Progenitor cell of endocrine pancreas (in vitro differentiated cells): ENCODE measurements at places on chromosomes 7 and 10. TPM values are rescaled to one million over a fixed set of nuclear protein-coding genes. Genes with fewer than 3 reads are reported as not detected.

DNA sequence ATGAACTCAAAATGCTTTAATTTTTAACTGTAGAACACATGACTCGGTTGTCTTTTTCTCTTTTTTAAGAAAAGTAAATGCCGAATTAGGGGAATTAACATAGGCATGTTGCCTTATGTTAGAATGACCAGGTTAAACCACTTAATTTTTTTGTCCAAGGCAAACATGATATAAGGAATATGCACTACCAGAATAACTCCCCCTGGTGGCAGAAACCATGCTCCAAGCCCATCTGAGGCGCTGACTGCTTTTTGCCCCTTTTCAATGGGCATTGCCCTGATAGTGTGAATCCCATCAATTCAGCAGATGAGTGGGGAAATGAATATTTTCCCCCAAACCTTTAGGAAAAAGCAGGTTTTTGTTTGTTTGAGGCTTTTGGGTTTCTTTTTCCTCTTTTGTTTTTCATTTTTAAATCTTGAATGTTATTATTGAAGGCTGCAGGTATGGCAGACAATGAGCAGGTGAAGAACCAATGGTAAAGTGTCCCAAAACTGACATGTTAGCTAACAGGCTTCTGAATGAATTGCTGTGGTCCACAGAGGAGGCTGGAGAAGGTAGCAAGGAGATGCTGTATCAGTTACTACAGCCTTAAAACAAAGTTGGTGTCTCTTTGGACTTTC is 284.3 kb downstream of the SORCS3 start:
- no peaks in the 10 kb centered on the region for H3K4me1 ChIP-seq
- no peak overlapping the region for H3K27ac ChIP-seq
- no peaks in the 10 kb centered on the region for H3K36me3 ChIP-seq
- peaks cover 12% of the 10 kb centered on the region for H3K27me3 ChIP-seq
- no peak overlapping the region for H3K4me3 ChIP-seq
- peak; percentile 24 for DNase-seq

DNA sequence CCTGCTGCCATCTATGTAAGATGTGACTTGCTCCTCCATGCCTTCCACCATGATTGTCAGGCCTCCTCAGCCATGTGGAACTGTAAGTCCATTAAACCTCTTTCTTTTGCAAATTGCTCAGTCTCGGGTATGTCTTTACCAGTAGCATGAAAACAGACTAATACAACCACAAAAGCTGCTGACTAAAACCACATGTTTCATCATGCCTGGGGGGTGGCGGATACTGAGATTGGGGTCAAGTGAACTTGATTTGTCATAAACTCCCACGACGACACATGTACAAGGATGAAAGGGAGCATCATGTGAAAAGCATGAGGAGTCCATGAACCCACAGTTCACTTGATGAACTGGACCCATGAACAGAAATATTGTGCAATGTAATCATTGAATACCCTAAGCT is 134.9 kb upstream of the ANK3 start:
- no peaks in the 10 kb centered on the region for H3K27me3 ChIP-seq
- DNase-seq, result no peak
- H3K4me3 ChIP-seq, result no peak overlapping the region
- H3K27ac ChIP-seq, result no peak overlapping the region

DNA sequence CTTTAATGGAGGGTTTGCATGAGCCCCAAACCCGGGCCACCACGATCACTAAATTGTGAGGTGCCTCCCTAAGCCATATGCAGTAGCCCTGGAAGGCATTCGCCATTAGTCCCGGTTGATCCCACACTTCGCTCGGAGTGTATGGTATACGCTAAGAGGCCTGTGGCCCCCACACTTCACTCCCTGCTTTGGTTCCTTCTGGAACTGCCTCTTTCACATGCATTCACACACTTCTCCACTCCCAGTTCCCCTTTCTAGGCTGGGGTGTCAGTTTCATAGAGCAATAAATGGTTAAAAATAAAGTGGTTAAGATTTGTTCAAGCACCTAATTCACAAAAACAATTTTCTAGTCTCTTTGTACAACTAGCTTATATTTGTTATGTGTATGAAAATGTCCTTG is 212.1 kb upstream of the KCND2 start:
- no peaks in the 10 kb centered on the region for H3K4me1 ChIP-seq
- no peaks in the 10 kb centered on the region for H3K36me3 ChIP-seq
- H3K4me3 ChIP-seq, result no peak overlapping the region
- H3K27ac ChIP-seq, result no peak overlapping the region
- no peak for DNase-seq

- H3K27me3 ChIP-seq, result peaks cover 79% of the 10 kb centered on the region
- no peak overlapping the region for H3K27ac ChIP-seq
- DNase-seq, result no peak
- H3K4me3 ChIP-seq, result no peak overlapping the region
These were observed 6.8 kb upstream of the GATA3 start for GRCh38 chr10:8047452-8048280.

DNA sequence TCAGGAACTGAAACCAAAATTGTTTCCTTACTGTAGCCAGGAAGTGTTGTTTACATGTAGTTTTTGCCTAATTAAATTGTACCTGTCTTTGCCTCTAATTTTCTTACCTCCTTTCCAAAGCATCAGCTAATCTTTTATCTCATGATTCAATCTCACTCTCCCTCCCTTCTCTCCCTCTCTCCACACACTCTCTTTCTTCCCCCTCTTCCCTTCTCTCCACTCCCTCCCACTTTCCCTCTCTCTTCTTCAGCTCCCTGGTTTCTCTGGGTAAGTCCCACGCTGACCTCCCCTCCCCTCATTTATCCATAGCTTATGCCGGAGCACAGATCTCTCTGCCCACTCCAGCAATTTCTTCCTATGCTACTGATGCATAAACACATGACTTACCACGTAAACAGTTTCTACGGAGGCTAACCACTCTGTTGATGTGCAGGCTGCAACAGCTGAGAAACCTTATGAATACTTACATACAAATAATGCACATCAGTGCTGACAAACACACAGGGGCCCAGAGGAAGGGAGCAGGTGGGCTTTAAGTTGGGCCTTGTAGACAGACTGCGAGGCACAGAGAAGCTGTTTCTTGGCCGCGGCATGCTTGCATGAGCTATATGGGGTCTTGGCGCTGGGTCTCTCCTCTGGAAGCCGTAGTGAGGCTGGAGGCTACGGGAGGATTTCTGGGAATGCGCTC is 174.4 kb upstream of the PLXNA4 start:
- no peak overlapping the region for H3K4me3 ChIP-seq
- H3K27ac ChIP-seq, result no peak overlapping the region
- H3K4me1 ChIP-seq, result no peaks in the 10 kb centered on the region
- peaks cover 5% of the 10 kb centered on the region for H3K27me3 ChIP-seq
- no peaks in the 10 kb centered on the region for H3K36me3 ChIP-seq

RBP4 gene
- 0.72 and 1.2 TPM in 2 replicates for total RNA-seq

FIGNL1 gene
- 26.5 and 26.9 TPM in 2 replicates for total RNA-seq

COL17A1 gene
- total RNA-seq, result 0.78 and 0.86 TPM in 2 replicates

SFMBT2 gene
- total RNA-seq, result 8.2 and 9.1 TPM in 2 replicates

SKIDA1 gene
- 13.6 and 15.3 TPM in 2 replicates for total RNA-seq
